Stimulated activated CD8-positive, alpha-beta memory T cell treated with anti-CD3 and anti-CD28 coated beads, Interleukin-4, amount 100 ng/mL, for 24 hours (primary cell): ENCODE measurements at places on chromosomes 3 and 15.

GRCh38 chr3:187828579-187829452 is 83.5 kb upstream of the BCL6 start:
- no peak for DNase-seq

DNA sequence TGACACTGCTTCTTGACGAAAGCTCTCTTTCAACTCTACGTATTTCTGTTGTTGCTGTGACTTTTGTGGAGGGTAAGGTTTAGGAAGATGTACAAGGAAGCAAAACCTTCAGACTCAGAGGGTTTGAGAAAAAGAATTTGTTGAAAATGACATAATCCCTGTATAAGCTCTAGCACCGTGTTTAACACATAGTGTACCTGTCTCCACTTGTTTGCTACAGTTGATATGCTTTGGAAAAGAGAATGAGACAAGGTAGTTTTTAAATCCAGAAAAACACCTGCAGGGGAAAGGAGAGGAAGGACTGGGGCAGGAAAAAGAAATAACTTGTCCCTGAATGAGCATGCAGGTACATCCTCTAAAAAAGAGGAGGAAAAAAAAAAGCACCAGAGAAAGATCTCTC is 29.6 kb upstream of the CP start:
- no peak for DNase-seq

GRCh38 chr3:173970281-173970680 is 572.7 kb downstream of the NLGN1 start:
- DNase-seq = no peak

DNA sequence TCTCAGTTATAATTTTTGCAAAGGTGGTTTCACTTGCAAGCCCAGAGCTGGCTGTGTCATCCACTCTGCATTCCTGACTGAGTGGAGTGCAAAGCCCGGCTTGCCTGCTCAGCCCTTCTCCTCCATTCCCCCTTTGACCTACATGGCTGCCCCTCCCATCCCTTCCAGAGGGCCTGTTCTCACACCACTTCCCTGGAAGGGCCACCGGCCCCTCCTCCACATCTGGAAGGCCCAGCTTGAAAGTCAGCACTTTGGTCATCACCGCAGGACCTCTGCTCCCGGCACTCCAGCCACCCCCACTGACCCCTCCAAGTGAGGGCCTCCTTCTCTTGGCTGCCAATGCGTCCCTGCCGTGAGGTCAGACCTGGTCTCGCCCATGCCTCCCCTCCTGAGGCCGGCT is 74.1 kb upstream of the RNF7 start:
- DNase-seq = no peak

GRCh38 chr3:171373711-171374110 is 86.5 kb downstream of the TNIK start:
- no peak for DNase-seq
